Right atrium auricular region (tissue), 2 donors: ENCODE measurements at places on chromosomes 7 and 10. TPM values are rescaled to one million over a fixed set of nuclear protein-coding genes. Genes with fewer than 3 reads are reported as not detected.
A peak's percentile ranks its signal among the peaks of the same experiment; 100 is the strongest.

RAMP3 gene
- total RNA-seq, result 77.2 TPM

SH2D4B gene
- total RNA-seq, result 0.12 TPM

GRCh38 chr10:101136007-101136707 is 5.1 kb downstream of the TLX1 start:
- H3K36me3 ChIP-seq, result no peaks in the 10 kb centered on the region
- no peak overlapping the region for H3K27ac ChIP-seq
- H3K4me3 ChIP-seq, result no peak overlapping the region

MACC1 gene
- total RNA-seq, result not detected

DNA sequence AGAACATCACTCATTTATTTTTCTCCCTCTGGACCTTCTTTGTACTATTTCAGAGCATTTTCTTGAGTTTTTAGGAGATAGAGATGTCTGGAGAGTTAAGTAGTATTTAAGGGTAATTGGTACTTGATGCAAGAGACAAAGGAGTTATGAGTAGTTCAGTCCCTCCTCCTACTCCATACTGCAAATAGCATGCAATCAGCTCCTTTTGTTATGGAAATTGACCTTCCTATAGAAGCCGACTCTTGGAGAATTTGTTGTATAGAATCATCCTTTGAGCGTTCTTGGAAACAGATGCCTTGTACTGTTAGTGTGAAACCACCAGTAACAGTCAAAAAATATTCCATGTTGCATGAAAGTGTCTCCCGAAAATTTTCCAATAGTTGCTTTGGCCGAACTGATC is 428.2 kb upstream of the GALNT17 start:
- H3K27ac ChIP-seq, result no peak overlapping the region
- H3K4me1 ChIP-seq, result peaks cover 19% of the 10 kb centered on the region
- no peak for DNase-seq
- no peak overlapping the region for H3K4me3 ChIP-seq
- no peaks in the 10 kb centered on the region for H3K27me3 ChIP-seq

SFTPA1 gene
- not detected for total RNA-seq

DNA sequence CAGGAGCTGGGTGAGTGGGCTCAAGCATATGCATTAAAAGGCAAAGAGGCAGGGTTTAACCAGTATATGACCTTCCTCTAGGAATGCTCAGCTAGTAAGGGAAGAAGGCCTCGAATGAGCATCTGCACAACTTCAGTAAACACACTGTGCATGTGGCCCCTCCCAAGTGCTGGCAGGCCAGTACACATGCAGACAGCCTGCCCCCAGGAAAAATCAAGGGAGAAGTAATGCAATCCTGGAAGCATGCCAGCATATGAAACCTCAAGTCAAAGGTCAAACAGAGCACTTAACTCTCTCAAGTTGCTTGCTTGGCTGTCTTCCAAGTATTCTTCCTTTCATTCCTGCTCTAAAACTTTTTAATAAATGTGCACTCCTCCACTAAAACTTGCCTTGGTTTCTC is 208.4 kb downstream of the ACTR3B start:
- no peaks in the 10 kb centered on the region for H3K4me1 ChIP-seq
- no peaks in the 10 kb centered on the region for H3K36me3 ChIP-seq
- no peaks in the 10 kb centered on the region for H3K27me3 ChIP-seq
- no peak overlapping the region for H3K4me3 ChIP-seq
- DNase-seq, result no peak

GRCh38 chr7:1920266-1920681 is 250.2 kb downstream of the ELFN1 start:
- H3K4me3 ChIP-seq, result no peak overlapping the region
- peak overlapping the region; percentile 35 for H3K27ac ChIP-seq
- H3K27me3 ChIP-seq, result no peaks in the 10 kb centered on the region
- no peak for DNase-seq
- peaks cover 32% of the 10 kb centered on the region for H3K4me1 ChIP-seq

DNA sequence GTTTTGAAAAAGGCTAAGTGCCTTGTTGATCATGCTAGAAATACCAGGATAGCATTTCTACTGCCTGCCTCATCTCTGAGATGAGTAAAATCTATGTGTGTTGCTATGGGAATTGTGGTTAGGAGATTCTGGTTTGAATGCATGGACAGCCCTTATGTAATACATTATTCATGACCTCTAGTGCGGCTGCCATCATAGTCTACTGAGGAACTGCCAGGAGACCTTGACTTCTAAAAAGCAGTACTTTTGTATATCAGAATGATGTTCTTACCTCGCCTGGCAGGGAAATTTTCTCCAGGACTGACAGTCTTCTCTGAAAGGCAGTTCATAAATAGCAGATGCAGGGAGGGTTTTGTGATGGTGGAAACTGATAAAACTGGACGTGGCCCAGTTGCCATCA is 248.5 kb downstream of the NSUN6 start:
- no peak overlapping the region for H3K27ac ChIP-seq
- no peak overlapping the region for H3K4me3 ChIP-seq
- H3K27me3 ChIP-seq, result no peaks in the 10 kb centered on the region
- no peaks in the 10 kb centered on the region for H3K36me3 ChIP-seq

DNA sequence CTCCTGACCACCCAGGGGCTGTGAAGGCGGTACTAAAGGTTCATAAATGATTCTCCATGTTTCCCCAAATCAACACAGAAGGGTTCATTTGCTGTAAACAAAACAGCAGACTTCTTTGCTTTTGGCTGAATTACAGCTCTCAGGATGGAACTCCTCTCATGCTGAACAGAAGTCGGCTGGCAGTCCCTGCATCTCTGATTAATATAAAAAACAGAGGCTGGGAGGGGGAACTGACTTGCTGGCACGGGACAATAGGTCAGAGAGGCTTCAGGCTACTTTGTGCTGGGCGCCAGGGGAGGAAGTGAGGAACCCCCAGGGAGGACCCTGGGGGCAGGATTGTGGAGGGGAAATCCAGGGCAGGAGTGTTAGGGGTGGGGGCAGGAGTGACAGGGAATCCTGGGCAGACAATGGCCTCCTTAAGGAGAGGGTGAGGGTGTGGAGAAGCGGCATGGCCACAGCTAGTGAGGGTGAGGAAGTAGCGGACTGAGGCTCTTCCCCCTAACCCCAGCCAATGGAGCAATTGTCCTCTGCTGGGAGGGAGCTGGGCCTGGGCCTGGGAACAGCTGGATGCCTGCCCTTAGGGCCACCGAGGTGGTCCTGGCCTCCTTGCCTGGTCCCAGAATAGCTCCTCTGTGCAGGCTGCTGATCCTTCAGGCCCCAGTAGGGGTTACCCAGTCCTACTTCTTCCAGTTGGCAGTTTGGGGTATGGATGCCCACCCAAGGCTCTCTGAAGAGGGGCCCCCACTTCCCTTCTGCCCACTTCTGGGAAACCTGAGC is 9.2 kb upstream of the SFRP5 start:
- H3K4me3 ChIP-seq, result no peak overlapping the region
- peaks cover 9% of the 10 kb centered on the region for H3K4me1 ChIP-seq
- DNase-seq, result no peak
- H3K27me3 ChIP-seq, result no peaks in the 10 kb centered on the region

GRCh38 chr7:33674804-33675411 is 230.4 kb upstream of the BMPER start:
- no peaks in the 10 kb centered on the region for H3K4me1 ChIP-seq
- no peak overlapping the region for H3K4me3 ChIP-seq
- no peaks in the 10 kb centered on the region for H3K36me3 ChIP-seq
- DNase-seq, result no peak
- no peak overlapping the region for H3K27ac ChIP-seq

- H3K4me1 ChIP-seq, result no peaks in the 10 kb centered on the region
- no peak for DNase-seq
- H3K4me3 ChIP-seq, result no peak overlapping the region
- no peaks in the 10 kb centered on the region for H3K27me3 ChIP-seq
- peaks cover 54% of the 10 kb centered on the region for H3K36me3 ChIP-seq
Observed at GRCh38 chr10:77823811-77824542, 102.6 kb downstream of the DLG5 start.
